ENCODE measurements at places on chromosomes 3 and 15.
A peak's percentile ranks its signal among the peaks of the same experiment; 100 is the strongest.

DNA sequence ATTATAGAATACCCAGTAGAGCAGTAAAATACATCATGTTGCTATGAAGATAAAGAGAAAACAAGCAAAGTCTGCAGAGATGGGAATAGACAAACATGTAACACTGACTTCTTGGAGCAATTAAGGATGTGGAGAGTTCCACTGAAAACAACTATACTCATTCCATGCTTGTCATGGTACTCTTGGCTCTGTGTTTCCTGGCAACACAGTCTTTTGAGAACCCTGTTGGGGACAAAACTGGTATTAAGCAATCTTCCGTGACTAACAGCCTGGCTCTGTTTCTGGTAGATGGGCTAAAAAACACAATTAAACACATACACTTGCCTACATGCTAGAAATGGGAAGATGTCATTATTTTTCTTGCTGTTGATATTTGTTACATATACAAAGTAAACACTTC, 1212.3 kb upstream of the GBE1 start:
- DNase-seq, result no peak

- DNase-seq, result no peak
Observed at GRCh38 chr15:87322265-87322664, 934.3 kb downstream of the NTRK3 start.

DNA sequence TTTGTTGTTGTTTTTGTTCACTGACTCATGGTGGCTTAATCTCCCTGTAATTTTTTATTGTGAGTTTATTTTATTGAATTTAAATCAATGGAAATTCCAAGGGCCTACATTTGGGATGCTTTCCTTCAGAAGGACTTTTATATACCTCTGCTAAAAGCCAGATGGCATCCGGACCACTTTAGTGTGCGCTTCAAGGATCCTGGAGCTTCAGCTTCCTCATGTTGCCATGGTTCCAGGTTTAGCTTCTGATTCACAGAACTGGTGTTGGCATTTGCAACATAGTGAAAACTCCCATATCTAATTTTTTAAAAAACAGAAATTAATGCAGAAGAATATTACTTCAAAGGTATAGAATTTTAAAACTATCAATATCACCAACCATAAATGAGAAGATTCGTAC, 8.5 kb upstream of the HACD2 start:
- no peak for DNase-seq

DNA sequence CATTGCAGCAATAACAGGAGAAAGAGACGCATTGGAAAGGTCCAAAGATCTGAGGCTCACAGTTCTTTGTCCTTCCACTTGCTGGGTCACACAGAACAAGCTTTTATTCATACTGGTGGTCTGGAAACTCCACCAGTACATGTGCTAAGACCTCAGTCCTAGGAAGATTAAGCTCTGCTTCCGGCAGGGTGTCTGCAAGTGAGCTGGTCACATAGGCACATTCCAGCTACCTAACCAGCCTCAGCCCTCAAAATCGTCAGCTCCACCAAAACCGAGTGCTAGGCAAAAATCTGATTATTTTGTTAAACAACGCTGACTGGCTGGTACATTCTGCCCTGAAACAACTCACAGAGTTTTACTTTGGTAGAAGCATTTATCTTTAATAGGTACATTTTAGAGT, 2.2 kb downstream of the ZBED2 start:
- no peak for DNase-seq

GRCh38 chr15:39556461-39556860, 24.4 kb upstream of the THBS1 start:
- no peak for DNase-seq

DNA sequence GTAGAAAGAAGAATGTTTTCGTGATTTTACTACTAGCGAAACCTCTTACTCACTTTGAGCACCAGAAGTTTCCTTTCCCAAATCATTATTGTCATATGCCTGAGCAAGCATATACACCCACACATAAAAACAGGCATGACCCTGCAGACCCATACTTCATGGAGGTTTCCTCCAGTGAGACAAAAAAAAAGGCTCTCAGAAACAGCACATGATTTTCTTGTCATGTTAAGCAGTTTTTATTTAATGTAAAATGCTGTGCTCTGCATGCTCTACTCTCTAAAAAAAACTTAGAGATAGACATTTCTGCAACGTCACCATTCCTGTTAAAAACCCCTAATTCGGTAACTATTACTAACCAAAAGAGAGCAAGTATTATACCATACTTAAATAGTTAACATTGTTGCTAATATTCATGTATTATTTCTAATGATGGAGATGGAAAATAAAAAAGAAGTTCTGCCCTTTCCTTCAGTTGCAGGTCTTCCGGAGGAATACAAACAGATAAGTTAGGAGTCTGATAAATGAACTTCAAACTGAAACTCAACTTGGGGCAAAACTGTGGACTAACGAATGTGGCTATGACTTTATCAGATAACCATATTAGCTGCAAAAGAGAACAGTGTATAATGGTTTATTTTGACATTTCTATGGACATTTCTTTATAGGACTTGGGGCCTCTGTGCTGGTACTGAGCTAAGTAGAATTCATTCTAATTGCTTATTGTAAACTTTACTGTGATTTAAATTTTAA, 15.9 kb downstream of the CD200R1 start:
- DNase-seq, result no peak

GRCh38 chr15:64430000-64430735, 30.2 kb upstream of the ZNF609 start:
- peak; percentile 44 for DNase-seq

- DNase-seq, result peak; percentile 64
Observed at GRCh38 chr3:131110087-131110486, 83.4 kb downstream of the NEK11 start.

- no peak for DNase-seq
Observed at GRCh38 chr15:74680456-74680855, 15.4 kb downstream of the EDC3 start.

Measured in ELR (cell line).